ENCODE measurements at places on chromosomes 16 and 17. TPM values are rescaled to one million over a fixed set of nuclear protein-coding genes. Genes with fewer than 3 reads are reported as not detected.
A peak's percentile ranks its signal among the peaks of the same experiment; 100 is the strongest.

DNA sequence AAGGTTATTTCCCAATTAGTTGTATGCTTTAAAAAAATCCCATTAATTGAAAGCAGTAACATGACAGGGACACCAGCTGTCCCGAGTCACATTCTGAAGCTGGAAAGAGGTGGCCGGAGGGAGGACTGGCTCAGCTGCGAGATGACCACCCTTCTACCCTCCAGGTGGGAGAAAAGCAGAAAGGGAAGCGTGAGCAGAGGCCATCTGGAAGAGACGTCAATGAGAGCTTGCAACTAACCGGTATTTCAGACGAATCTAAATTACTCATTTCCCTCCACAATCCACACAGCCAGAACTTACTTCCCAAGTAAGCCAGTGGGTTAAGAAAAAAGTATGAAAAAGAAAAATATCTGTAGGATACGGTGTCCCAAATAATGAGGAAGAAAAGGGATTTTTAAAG is 28.5 kb upstream of the SLC38A8 start:
- DNase-seq = no peak

- DNase-seq = peak; percentile 54
Measured at GRCh38 chr17:45132572-45133463, 503 bp upstream of the PLCD3 start.

DNA sequence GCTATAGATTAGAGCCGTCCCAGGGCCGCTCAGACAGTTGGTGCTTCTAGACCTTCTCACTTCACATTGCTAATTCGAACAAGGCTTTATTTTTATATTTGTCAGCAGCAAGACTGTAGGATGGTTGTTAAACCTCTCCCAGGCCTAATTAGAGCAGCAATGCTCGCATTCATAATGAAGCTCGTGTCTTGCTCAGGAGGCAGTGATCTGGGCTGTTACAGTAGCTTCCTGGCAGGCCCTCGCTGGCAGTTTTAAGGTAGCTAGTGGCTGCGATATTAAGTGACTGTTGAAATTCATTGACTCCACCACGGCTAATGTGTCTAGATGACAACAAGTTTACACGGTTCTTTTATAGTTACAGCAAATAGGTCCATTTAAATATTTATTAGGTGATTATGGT is 23.2 kb upstream of the ANKFN1 start:
- no peak for DNase-seq

DNA sequence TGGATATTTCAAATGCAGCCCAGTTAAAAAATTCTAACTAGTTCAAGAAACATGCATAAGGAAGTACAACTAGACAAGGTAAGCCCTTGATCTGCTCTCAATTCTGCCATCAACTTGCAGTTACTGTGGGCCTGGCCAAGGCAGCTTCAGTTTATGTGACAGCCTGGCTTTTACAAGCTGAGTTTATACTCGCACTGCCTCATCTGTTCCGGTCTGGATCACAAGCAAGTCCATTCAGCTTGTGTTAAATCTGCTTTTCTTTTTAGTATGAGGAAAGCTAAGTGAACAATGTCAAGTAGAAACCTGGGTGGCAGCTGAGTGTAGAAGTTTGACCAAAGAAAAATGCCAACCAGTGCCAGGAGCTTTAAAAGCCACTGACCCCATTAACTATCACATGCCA is 76.6 kb upstream of the CORO6 start:
- DNase-seq = no peak

- DNase-seq = no peak
Measured at GRCh38 chr16:17431012-17431411, 39.7 kb downstream of the XYLT1 start.

DNA sequence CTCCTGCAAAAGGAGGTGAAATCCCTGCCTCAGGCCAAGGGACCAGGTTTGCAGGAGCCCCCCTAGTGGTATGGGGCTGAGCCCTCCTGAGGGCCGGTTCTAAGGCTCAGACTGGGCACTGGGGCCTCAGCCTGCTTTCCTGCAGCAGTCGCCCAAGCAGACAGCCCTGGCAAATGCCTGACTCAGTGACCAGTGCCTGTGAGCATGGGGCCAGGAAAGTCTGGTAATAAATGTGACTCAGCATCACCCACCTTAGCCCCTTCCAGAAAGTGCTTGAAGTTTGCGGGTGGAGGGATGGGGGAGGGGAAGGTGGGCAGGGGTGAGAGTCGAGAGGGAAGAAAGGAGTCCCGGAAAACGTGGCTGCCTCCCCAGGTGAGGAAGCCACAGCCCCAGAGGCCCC is 2.1 kb downstream of the MC1R start:
- no peak for DNase-seq

- no peak for DNase-seq
Measured at GRCh38 chr16:76226481-76226880, 50.7 kb upstream of the CNTNAP4 start.

SCIMP gene
- 4.9 TPM for total RNA-seq

RND2 gene
- total RNA-seq = 0.93 TPM

HEXD gene
- 29.1 TPM for total RNA-seq

LPO gene
- not detected for total RNA-seq

All from omental fat pad (tissue), 4 donors.